CMK (cell line): ENCODE measurements at places on chromosomes 11 and 22.

DNA sequence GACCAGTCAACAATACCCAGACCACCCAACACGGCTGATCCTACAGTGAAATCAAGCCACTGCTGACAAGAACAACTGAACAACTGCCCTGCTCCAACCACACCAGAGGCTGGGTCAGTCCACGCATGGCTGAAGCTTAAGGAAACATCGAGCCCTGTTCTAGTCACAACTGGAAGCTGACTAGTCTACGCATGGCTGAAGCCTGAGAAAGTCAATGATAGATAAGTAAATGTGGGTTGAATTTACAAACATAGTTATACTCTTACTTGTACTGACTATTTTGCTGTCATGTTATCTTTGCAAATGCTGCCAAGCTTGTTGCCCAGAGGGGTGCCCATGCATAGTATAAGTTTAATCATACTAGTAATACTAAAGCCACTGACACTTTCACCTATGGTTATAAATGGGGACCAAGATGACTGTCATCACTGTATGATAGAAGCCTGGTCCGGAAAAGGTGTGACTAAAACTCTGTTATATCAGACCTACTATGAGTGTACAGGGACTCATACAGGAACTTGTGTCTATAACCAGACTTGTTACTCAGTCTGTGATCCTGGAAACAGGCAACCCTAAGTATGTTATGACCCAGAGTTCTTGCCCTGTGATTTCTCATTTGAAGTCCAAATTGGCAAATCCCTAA is 43.4 kb upstream of the GLYAT start:
- DNase-seq, result no peak

DNA sequence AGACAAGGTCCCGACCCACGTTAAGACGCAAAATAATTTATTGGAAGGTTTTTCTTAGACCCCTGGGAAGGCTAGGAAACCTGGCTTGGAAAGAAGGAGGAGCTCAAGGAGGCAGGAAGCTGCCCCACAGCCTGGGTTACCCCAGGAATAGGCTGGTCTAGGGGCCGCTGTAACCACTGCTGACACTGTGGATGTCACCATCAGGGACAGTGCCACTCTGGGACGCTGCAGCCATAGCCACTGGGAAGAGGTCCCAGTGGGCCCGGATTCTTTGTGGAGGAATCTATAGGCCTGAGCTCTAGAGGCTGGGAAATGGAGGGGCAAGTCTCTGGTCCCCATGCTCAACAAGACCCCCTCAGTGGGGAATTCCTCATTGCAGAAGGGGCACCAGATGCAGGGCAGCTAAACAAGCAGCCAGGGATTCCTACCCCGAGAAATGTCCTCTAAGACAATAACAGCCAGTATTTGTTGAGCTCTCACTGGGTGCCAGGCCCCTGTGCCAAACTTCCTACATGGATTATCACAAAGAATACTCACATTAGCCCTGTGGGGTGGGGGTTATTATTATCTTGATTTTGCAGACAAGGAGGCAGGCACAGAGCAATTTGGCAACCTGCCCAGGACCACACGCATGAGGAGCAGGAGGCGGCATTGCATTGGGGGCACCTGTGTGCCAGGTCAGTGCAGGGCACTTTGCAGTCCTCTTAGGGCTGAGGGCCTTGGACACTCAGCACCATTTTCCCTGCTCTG is 19.5 kb upstream of the CHKA start:
- DNase-seq, result no peak

DNA sequence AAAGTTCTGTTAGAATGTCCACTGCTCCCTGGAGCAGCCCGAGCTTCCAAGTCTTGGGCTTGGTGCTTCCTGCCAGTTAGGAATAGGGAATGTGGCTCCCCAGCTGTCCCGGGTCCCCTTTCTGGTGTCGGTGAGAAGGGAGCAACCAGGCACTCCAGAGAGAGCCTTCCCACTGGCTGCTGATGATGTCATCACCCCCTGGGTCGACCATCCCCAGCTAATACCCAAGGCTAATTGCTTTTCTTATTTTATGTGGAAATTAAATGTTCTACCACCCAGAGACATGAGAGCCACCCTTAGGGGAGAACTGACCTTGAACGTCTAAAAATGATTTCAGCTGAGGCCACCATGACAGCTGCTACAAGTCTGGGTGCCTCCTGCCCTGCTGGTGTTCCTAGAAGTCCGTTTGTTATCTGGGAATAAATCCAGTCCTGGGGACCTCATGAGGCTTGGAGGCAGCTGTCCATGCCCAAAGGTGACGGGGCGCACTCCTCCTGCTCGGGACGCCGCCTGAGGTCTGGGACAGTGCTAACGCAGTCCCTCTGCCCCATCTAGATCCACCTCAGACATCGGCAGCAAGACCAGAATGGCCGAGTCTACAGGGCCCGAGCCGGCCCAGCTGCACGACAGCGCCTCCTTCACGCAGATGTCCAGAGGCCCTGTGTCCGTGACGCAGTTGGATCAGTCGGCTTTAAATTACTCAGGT is 42.3 kb downstream of the C11orf91 start:
- no peak for DNase-seq

DNA sequence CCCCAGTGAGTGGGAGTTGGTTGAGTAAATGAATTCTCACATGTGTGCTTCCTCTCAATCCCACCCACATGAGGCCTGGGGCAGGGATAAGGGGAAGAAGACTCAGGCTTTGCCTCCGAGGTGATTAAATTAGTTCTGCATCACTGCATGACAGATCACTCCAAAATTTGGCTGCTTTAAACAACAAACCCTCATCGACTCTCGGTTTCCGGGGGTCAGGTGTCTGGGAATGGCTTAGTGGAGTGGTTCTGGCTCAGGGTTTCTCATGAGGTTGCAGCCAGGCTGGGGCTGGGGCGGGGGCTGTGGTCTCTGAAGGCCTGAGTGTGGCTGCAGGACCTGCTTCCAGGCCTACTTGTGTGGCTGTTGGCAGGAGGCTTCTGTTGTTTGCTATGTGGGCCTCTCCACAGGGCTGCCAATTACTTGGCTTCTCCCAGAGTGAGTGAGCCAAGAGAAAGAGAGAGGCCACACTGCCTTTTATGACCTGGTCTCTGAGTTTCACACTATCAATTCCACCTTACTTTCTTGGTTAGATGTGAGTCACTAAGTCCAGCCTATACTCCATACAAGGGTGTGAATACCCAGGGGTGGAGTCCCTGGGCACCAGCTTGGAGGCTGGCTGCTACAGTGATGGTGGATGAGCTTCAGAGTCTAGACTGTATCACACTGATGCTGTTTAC is 15.9 kb downstream of the MOGAT2 start:
- no peak for DNase-seq

GRCh38 chr22:29343313-29343805 is 27.9 kb upstream of the RASL10A start:
- DNase-seq, result no peak

DNA sequence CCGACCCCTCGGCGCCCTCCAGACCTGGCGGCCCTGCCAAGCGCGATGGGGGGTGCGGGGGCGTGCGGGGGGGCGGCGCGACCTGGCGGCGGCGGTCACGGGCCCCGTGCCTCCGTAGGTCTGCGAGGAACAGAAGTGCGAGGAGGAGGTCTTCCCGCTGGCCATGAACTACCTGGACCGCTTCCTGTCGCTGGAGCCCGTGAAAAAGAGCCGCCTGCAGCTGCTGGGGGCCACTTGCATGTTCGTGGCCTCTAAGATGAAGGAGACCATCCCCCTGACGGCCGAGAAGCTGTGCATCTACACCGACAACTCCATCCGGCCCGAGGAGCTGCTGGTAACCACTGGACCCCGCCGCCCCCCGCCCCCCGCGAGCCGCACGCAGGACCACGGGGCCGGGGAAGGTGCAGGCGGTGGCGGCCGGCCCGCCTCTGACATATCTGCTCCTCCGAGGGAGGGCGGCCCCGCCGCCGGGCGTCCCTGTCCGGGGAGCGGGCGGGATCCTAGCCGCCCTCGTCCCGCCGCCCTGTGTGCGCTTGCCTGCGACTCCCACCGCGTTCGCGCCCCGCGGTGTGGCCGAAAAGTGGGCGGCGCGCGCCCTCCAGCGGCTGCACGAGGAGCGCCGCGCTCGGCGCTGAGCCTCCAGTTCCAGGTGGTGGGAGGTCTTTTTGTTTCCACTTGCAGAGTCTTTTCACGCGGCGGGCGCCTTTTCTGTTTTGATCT is 2.1 kb downstream of the CCND1 start:
- DNase-seq, result peak; percentile 49

DNA sequence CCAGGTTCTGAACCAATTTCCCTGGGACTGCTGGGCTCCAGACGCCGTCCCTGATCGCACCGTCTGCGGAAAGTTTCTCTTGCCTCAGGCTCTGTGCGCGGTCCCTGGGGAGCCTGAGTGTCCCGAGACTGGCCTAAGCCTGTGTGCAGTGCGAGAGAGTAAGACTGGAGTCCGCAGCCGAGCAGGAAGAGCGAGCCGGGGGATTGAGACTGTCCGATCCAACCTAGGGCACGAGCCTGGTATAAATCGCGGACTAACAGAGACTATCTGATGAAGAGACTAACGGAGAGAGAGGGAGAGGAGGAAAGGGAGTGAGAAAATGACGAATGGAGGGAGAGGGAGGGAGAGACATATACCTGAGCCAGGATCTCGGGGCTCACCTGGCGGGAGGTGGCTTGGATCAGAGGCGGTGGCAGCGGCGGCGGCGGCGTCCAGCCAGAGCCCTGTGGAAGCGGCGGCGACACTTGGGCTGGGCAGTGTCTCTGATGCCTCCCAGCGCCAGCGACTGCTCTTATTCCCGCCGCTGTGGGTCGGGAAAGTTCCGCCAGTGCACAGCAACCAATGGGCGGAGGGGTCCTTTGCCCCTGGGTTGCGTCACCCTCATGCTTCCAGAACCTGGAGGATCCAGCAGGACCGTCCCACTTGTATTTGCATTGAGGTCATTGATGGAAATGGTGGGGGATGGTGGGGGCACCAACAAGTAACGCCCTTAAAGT is at the start of gene CALCA:
Gene CALCA (minus strand): TSS at position 487 of the 716 bp plus-strand sequence. CDS start 1,159 bp downstream, outside the sequence.
- DNase-seq, result no peak

- DNase-seq, result no peak
These were observed 89.3 kb downstream of the GRIA4 start for GRCh38 chr11:105699203-105699602.

GRCh38 chr11:78190871-78191538 is 2.3 kb downstream of the USP35 start:
- no peak for DNase-seq

DNA sequence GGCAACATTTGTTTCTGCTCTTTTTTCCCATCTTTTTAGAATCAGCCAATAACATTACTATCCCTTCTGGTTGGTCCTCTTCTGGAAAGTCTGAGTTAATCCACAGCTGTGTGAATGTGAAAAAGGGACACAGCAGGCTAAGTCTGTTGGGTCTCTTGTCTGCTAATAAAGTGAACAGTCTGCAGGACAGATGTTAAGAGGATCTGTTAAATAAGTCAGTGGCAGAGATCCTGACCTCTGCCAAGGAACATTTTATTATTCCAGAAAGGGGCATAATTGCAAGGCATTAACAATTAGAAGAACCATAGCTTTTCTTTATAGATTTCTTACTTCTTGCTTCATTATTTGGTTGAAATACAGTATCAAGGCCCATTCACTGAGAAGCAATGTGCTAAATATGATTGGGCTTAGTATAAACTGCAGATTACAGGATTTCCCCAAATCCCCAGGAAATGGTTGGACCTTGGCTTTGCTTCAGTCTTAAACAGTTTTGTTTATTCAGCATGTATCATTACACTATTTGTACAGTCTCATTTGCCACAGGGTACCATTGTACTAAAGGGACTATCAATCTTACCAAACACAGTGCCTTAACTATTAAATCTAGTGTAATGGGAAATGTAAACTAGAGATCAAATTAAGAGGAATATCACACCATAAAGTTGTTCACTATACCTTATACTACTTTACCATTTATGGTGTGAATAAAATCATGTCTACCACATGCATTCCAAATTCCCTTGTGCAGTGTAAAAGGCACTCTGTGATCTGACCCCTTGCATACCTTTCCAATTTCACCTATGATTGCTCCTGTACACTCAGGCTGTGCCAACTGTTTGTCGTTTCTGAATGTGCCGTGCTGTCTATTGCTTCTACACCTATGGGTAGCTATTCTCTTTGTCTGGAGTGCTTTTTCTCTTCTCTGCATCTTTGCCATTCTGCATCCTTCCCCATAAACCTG is 274.0 kb downstream of the SOX6 start:
- no peak for DNase-seq

DNA sequence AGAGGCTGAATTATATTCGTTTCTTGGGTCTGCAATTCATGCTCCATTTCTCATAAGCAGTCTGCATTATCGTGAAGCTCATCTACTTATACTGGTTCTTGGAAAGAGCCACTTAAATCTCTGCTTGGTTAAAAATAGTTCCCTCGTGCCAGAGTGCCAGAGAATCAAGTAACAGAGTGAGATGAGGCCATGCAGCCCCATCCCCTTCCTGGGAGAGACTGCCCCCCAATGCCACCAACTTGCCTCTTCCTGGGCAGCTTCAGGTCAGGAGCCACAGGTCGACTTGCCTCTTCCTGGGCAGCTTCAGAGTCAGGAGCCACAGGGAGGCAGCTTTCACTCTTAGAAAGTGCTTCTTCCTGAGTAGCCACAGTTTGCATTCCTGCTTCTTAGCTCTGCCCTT is 223.9 kb upstream of the ZBED5 start:
- no peak for DNase-seq

DNA sequence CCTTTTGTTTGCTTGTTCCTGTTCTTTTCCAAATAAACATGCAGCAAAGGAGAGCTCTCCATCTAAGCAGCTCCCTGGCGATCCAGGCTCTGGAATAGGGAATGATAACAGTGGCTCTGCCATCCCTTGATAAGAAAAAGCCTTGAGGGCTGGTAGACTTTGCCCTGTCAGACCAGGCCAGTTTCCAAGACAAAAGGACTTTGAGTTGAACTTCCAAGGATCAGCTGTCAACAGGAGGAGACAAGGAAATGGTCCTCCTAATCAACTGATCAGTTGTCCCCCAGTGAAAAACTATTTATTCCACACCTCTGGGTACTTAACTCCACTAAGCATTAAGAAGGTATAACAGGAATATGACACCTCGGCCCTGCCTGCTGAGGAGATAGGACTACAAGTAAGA is 127.8 kb downstream of the PARVA start:
- DNase-seq, result no peak

DNA sequence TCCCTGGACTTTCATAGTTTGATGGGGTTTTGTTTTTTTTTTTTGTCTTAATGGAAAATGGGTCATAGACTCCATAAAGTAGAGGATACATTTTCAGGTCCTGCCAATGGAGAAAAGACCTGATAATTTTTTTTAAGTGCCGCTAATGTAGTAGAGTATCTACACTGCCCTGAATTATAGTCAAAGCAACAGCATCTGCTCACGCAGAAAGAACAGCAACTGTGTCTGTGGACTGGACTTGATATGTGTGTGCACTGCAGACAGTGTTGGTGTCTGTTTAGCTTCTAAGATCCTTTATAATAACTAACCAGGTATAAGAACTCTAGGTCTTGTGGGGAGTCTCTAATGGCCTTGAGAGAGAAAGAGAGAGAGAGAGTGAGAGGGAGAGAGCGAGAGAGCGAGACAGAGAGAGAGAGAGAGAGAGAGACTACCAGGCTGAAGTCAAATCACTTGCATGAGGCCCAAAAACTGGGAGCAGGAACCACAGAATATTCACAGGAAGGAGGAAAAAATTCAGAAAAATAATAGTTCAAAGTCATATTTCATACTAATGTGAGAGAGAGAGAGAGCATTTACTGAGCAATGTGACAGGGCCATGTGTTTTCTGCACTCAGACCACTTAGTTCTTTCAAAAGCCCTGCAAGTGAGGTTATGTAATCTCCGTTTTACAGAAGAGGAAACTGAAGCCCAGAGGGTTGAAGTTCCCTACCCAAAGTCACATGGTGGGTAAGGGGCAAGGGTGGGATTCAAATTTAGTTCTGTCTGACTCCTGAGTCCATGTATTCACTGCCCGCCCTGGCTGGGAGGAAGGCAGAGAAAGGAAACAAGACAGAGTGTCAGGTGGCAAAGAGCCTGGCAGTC is 8.6 kb upstream of the MIAT start:
- no peak for DNase-seq
